Eye (tissue), 1 donor: ENCODE measurements at places on chromosomes 13 and 19.

DNA sequence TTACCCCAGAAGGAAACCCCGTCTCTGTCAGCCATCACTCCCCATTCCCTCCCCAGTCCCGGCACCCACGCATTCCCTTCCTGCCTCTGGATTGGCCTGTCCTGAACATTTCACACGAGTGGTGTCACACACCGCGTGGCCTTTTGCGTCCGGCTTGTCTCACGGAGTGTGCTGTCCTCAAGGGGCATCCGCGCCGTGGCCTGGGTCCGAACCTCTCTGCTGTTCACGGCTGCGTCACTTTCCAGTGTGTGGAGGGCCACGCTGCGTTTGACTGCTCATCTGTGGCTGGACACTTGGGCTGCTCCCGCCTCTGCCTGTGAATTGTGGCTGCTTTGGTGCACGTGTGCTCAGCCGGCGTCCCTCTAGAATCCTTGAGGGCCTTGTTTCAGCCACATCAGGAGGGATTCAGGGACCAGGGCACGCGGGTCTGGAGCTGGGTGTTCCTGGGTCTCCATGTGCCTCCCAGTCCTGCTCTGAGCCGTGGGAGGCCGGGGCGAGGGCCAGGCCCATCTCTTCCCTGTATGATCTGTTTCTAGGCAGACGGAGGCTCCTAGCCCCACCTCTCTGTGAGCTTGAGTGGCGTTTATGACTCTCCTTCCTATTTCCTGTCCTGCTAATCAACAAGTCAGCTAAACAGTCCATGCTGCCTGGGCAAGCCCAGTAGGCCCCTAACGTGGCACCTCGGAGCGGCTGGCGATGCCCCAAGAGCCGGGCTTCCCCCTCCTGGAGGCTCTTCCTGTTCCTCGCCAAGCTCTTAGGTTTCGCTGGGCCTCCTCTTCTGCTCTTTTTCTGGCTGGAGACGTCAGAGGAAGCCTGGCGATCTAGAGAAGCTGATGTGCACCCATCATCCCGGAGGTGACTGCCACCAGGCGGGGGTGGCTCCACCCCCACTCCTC, 8.1 kb downstream of the STK11 start:
- no peak for DNase-seq

GRCh38 chr13:105902396-105902795, 633.1 kb downstream of the EFNB2 start:
- no peak for DNase-seq

GRCh38 chr13:92649140-92649813, 577.3 kb upstream of the GPC6 start:
- DNase-seq, result peak; percentile 7

GRCh38 chr13:54597540-54598088, 1569.0 kb downstream of the OLFM4 start:
- DNase-seq, result no peak

- DNase-seq, result no peak
Observed at GRCh38 chr13:102593466-102593865, 3.3 kb upstream of the TPP2 start.

DNA sequence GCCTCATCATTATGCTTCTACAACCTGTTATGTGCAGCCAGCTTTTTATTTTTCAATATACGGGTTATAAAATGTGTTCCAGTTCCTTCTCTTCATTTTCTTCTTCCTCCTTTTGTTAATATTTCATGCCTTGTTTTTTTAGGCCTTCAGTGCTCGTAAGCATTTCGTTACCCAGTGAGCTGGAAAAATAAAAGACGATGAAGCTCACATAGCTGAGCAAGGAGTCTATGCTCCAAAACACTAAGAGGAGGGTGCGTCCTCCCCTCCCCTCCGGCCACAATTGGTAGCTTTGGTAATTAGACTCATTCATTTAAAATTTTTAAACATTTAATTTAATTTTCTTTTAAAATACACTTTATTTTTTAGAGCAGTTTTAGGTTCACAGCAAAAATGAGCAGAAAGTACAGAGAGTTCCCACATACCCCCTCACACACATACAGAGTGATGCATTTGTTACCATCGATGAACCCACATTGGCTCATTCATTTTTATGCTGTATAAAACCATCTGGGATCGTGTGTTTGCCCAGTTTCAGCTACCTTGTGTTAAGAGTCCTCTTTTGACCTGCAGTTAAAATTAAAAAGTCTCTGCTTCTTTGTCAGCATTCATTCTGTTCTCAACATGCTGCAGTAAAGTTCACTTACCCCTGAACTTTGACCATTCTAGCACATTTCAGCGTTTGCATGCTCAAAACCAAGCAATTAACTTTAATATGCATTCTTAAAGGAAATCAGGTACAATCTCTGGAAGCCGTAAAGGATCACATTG, 223.9 kb downstream of the LACC1 start:
- peak; percentile 51 for DNase-seq

DNA sequence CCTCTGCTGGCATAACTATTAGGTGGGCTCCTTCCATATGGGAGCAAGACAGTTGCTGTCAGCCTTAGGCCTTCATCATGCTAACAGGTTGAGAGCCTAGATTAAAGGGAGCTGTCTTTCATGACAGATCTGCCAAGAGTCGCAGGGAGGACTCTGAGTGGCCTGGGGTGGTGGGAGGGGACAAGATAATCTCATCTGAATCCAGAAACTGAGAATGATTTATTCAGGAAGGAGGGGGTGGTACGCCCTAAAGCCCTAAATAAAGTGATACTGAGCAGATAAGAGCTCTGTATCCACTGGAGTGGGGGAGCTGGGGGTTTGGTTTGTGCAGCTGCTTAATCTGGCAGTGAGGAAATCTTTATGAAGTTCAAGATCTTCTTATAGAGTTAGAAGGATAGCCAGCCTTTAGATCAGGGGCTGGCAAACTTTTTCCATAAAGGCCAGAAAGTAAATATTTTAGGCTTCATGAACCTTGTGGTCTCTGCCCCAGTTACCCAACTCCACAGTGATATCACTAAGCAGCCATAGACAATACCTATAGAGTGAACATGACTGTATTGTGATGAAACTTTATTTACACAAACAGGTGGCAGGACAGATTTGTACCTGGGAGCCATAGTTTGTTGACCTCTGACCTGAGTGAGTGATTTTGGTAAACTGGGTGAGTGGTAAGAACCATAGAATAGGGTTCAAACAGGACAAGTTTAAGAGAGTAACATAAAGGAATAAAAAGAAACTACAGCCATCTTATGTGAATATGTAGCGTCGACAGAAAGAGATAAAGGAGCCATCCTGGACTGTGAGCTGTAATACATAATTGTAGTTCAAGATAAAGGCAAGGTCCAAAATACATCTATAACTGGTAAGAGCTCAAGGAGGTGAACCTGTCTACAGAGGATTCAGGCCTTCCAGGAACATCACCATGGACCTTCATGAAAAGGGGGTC, 9.8 kb upstream of the STK24 start:
- DNase-seq, result no peak

DNA sequence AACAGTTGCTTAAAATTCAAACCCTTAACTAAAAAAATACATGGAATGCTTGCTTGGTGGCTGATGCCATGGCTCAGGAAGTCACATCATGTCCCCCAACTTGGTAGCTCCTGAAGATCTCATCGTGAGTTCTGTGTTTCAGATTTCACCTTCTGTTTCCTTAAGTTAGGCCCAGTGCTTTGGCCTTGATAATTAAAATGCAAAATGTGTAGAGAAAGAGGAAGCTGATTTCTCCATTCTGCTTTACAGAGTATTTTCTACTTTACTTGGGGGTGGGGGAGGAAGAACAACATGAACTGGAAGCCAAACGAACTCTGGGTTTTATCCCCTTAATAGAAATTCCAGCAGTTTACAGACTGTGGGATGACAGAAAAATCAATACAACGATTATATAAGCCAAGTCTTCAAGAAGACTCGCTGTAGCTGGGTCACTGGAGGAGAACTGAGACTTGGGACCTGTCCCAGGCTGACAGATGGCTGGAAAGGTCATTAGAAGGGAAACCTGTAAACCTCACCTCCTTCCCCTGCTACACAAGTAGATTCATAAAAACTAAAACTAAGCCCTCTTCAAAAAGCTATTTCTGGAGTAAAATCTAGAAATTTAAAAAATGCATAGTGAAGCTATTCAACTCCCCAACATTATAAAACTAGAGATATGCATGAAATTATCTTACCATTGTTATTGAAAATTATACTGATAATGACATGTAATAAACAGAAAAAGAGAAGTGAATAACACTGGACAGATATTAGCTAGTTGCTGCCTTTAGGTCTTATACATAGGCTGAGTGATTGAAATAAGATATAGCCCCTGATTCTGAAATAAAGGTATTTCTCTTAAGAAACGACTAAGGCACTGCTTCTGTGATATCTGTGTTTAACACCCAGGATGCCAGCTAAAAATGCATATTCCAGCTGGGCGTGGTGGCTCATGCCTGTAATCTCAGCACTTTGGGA, 22.1 kb upstream of the GGACT start:
- DNase-seq, result no peak

DNA sequence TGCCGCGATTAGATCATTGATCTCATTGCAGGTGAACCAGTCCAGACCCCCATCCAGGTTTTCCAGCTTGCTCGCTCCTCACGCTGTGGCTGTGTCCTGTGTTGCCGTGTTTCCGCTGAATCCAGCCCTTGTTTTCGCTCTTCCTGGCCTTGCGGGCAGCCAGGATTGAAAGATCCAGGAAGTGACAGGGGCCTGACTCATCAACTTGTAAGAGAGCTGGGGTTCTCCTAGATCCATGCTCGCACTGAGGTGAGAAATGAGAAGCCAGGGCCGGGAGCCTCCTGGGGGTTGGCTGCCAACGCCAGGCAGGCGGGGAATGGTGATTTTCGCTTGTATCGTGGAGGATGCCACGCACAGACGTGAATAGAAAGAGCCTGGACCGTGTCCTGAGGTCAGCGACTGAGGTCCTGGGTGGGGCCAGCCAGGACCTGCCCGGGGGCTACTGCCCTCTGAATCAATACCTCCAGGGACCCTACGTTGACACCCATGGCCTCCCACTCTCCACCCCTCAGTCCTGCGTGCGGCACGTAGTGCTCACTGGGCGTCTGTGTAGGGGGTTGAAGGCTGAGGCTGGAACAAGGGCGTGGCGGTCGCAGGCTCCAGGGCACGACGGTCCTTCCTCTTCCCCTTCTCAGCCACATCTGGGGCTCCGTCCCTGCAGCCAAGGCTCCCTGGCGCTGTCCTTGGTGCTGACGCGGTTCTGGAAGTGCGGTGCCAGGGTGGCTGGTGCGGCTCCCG, 7.3 kb upstream of the PTPRH start:
- DNase-seq, result peak; percentile 93

DNA sequence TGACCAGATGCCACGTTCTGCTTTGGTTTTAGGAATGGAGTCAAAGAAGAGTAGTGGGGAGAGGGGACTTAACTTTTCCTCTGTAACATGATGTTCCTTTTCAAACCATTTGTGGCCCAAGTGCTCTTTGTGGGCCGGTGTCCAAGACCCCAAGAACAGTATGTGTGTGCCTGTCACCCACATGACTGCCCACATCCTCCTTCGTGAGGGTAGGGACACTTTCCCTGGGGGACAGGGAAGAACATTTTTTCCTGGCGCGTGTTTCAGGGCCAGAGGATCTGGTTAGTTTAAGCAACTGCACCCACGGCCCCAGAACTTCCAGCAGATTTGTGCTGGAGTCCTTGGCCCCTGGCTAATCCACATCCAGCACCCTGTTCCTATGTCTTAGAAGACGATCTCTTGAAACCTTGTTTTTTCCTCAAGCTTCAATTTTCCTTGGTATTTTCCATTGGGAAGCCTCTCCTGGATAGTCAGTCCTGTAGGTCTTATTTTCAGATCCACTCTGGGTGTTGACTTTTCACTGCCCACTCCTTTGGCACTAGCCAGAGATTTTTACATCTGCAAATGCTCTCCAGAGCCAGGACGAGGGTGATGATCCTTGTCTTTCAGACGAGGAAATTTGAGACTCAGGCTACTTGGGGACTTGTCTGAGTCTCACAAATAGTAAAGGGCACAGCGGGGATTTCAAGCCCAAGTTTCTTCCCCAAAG, 10.8 kb upstream of the CCDC97 start:
- no peak for DNase-seq

- no peak for DNase-seq
Observed at GRCh38 chr13:50195045-50195444, 179.8 kb downstream of the KCNRG start.

- no peak for DNase-seq
Observed at GRCh38 chr13:78298657-78299056, 304.7 kb downstream of the POU4F1 start.

- no peak for DNase-seq
Observed at GRCh38 chr13:102035969-102036368, 365.9 kb downstream of the FGF14 start.

GRCh38 chr19:17943274-17944221, 10.7 kb downstream of the CCDC124 start:
- no peak for DNase-seq

DNA sequence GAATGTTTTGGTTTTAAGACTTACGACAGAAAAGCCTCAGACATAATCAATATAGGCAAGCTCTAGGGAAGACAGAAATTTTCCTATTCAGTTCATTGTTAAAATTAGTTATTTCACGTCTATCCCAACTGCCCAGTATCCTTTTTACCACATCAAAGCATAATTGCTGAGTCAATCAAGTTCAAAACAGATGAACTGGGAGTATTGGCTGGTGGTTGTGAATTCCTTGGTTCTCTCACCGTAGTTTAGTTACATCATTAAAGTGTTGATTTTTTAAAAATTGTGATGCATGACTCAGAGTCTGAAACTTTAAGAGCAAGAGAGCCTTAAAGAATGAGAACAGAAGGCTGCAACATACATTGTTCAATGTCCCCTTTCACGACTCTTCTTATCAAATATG, 143.3 kb upstream of the FREM2 start:
- DNase-seq, result no peak

GRCh38 chr19:16227837-16228636, 30.3 kb downstream of the AP1M1 start:
- DNase-seq, result no peak

- no peak for DNase-seq
Observed at GRCh38 chr13:101841698-101842097, 389.2 kb downstream of the ITGBL1 start.

GRCh38 chr19:35577918-35578317, 8.1 kb upstream of the PMIS2 start:
- no peak for DNase-seq

- peak; percentile 28 for DNase-seq
Observed at GRCh38 chr19:16435238-16435917, 36.4 kb downstream of the EPS15L1 start.

- DNase-seq, result no peak
Observed at GRCh38 chr19:10421240-10422045, 1.1 kb downstream of the PDE4A start.

DNA sequence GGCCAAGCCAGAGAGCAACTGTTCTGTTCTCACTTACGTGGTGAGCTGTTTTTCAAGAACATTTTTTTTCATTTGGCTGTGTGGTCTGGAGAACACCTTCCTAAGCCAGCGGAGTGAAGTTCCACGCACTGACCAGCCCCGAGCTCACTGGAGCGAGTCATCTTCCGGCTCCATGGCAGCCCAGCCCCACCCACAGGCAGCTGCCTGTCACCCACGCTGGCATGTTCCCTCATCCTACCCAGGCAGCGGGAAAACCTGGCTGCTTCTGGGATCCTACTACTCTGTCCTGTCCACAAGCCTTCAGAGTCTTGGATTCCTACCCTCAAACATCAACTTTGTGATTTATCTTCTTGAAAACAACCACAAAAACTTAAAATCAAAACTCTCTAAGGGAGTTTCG, 76.2 kb downstream of the GGACT start:
- no peak for DNase-seq
